Bronchial epithelial cell (primary cell): ENCODE measurements at places on chromosomes 5 and 9. TPM values are rescaled to one million over a fixed set of nuclear protein-coding genes. Genes with fewer than 3 reads are reported as not detected.

DNA sequence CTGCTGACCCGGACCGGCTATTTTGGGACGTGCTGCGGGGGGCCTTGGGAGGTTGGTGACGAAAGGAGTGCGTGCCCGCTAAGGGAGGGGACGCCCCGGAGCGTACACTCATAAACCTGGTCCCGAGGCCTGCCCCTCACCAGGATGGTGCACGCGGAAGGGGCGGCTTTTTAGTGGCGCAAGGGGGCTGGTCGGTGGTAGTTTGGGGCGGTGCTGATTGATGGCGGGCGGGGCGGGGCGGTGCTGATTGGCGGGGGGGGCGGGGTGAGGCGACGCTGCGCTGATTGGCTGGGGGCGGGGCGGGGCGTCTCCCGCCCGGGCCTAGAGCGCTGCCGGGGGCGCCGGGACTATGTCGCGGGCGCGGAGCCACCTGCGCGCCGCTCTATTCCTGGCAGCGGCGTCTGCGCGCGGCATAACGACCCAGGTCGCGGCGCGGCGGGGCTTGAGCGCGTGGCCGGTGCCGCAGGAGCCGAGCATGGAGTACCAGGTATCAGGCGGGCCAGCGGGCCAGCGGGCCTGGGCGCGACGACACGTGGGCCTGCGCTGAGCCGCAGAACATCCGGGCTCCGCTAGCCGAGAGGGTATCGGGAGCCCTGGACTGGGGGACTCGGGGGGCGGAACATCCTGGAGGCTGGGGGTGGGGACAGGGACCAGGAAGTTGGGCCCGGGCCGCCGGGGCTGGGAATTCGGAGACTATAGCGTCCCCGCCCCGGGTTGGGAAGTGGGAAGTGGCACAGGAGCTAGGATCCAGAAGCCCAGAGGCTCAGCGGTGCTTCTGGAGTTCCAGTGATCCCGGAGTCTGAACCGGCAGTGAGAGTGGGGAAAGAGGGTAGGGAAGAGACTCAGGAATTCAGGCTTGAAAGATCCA, at the start of gene FPGS:
FPGS (plus strand) TSS at position 307 of the 868 bp plus-strand sequence; CDS start at position 350, 43 bp downstream.
- DNase-seq: peak; percentile 57

DNA sequence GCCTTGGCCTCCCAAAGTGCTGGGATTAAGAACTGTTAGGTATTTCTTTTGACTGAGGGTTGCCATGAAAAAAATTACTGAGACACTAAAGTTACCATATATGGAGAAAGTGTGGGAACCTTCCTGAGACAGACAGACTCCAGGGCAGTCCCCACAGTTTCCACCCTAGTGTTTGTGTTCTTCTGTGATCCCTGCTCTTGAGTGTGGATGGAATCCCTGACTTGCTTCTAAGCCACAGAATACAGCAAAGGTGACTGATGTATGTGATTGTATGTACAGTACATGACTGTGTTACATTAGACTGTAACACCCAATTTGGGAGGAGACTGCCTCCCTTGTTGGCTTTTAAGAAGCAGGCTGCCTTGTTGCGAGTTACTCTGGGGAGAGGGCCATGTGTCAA, 24.7 kb upstream of the ADAM19 start:
- DNase-seq: no peak

- DNase-seq: peak; percentile 79
These were observed 344.0 kb downstream of the PTPRD start for GRCh38 chr9:10268531-10269485.

DNA sequence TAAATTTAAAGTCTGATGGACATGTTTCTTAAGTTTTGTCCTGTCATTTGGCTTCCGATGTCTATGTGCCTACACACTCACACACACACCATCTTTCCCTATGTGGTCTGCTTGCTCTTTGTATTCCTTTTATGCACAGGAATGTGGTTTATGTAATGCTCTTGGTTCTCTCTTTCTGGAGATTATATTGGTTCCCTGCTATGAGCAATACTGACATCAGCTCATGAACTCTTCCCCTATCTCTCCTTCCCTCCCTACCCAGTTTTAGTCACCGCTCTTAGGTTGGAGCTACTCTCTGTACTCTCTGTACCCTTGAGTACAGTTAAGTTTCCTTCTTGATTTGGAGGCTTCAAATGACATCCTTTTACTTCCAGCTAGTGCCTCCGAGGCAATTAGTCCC, 77.9 kb upstream of the MVB12B start:
- peak; percentile 88 for DNase-seq

Gene SPINK5
- 8.4 and 151 TPM in 2 replicates for total RNA-seq

Gene NR6A1
- 2.9 TPM in 2 replicates for total RNA-seq

Gene BASP1
- total RNA-seq: 78.7 and 80.4 TPM in 2 replicates
